ENCODE measurements at places on chromosomes 1 and 21.
A peak's percentile ranks its signal among the peaks of the same experiment; 100 is the strongest.

- DNase-seq: no peak
These were observed 13.7 kb upstream of the TTC4 start for GRCh38 chr1:54701996-54702395.

- no peak for DNase-seq
These were observed 71.6 kb downstream of the PLEKHA6 start for GRCh38 chr1:204288021-204288588.

GRCh38 chr1:200411406-200412257, 1.8 kb upstream of the ZNF281 start:
- DNase-seq: no peak

DNA sequence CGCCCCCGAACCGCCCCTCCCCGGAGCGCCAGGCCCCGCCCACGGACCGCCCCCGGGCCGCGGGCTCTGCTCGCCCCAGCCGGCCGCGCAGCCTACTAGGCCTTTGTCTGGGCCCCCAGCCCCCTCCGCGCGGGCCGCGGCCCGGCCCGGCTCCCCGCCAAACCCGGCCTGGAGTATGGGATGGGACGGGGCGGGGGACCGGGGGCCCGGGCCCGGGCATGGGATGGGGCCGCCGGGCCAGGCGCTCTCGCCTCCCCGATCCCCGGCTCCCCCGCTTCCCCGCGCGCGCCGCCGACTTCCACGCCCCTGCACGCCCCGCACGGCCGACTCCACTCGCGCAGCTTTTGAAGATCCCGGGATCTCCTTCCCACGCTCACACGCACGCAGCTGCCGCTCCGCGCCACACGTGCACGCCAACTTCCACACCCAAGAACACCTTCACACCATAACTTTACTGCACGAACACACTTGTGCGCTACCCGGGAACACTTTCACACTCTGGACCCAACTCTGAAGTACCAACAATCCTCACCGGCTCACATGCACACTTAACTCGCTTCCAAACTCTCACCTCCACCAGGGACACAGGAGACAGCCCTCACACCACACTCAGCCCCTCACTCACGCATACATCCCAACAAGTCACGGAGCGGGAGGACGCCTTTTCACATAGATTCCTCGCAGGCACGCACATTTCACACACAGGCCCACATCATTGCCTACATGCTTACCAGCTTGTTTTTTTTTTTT, 437 bp upstream of the HSPG2 start:
- DNase-seq: peak; percentile 55

Data from effector CD4-positive, alpha-beta T cell (primary cell).